ENCODE measurements at places on chromosomes 12 and 14. TPM values are rescaled to one million over a fixed set of nuclear protein-coding genes. Genes with fewer than 3 reads are reported as not detected.

DNA sequence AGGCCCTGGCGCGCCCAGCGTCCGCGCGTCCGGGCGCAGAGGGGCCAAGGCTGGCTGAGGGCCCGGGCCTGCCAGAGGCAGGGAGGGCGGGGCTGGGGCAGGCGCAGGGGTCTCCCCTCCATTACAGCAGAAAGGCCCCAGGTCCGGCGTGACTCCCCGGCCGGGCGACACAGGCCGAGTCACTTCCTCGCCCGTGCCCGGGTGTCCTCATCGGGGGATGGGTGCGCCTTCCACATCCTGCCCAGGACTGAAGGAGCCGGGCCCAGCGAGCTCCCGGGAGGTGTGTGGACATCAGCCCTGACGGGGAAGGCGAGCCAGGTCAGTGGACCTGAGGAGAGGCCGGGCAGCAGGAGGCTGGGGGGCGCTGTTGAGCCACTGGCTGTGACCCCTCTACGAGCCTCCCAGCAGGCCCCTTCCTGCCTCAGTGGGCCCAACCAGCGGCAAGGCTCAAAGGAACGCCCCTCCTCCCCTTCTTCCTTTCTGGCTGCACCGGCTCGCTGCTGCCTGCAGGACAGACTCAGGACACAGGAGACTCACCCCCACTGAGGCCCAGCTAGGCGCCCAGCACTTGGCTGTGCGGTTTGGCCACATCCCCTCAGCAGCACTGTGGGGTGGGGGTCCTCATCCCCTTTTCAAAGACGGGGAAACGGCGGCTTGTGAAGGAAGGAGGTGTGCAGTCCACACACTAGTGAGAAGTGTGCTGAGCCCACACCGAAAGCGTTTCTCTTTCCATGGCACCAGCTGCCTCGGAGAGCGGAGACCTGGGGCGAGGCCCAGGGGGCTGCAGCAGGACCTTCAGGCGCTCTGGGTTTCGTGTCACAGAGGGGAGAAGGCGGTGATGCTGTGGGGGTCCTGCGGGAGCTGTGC lies 606 bp downstream of the TNFAIP2 start:
- peak overlapping the region; percentile 94 for H3K27ac ChIP-seq
- H3K27me3 ChIP-seq = no peaks in the 10 kb centered on the region
- DNase-seq = peak; percentile 46
- H3K4me3 ChIP-seq = peak overlapping the region; percentile 63
- H3K4me1 ChIP-seq = peaks cover 74% of the 10 kb centered on the region
- no peaks in the 10 kb centered on the region for H3K36me3 ChIP-seq

GRCh38 chr12:84996759-84997158 lies 39.3 kb downstream of the TSPAN19 start:
- no peak overlapping the region for H3K27ac ChIP-seq
- no peak overlapping the region for H3K4me3 ChIP-seq
- no peaks in the 10 kb centered on the region for H3K4me1 ChIP-seq
- no peak for DNase-seq
- H3K36me3 ChIP-seq = no peaks in the 10 kb centered on the region
- no peaks in the 10 kb centered on the region for H3K27me3 ChIP-seq

DNA sequence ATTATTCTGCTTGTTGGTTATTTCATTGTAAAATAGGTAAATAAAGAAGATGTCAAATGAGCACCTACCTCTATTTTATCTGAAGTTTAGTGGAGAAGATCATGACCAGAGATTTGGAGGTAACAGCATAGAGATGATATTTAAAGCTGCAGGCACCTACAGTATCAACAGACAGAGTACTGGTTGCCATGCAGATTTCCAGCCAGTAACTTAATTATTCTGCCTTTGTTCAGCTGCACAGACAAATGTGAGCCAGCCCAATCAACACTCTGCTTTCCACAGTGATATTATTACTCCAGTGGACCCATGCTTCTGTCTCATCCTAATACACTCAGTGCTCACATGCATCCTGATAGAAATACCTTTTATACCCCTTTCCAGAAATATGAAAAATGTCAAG lies 348.5 kb upstream of the RGS6 start:
- no peaks in the 10 kb centered on the region for H3K27me3 ChIP-seq
- H3K27ac ChIP-seq = no peak overlapping the region
- no peak for DNase-seq
- H3K4me1 ChIP-seq = peaks cover 4% of the 10 kb centered on the region
- no peaks in the 10 kb centered on the region for H3K36me3 ChIP-seq
- H3K4me3 ChIP-seq = no peak overlapping the region

DNA sequence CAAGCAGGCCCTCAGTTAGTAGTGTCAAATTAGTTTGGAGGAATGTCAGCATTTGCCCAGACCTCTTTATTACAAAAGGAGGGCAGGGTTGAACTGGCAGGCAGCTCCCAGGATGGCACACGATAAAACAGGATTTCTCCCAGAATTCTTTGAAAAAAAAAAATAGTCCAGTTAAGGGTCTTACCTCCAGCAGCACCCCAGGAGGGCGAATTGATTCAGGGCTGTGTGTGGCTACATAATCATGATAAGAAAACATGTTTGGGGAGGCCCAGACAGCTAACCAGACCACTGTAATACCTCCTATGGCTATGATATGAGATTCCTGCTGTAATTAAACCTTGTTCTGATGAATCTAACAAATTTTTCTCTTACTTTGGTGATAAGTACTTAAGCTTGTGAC lies 38.8 kb upstream of the NT5DC3 start:
- H3K4me1 ChIP-seq = no peaks in the 10 kb centered on the region
- no peak overlapping the region for H3K27ac ChIP-seq
- no peaks in the 10 kb centered on the region for H3K27me3 ChIP-seq
- H3K36me3 ChIP-seq = no peaks in the 10 kb centered on the region

DNA sequence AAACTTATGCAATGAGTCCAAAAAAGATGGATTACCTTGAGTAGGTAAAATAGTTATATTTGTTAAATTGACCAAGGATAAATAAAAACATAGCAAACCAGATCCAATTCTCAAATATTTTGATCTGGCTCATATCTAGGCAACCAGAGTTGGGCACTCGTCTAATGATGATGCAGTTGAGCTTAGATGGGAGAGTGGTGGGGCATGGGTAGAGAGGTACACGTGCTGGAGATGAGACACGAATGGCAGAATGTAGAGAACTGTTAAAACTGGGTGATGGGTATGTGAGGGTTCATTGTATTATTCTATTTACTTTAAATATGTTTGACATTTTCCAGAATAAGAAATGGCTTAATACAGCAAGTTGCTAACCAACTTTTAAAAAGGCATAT lies 7.6 kb upstream of the RNF34 start:
- DNase-seq = no peak
- no peaks in the 10 kb centered on the region for H3K27me3 ChIP-seq
- H3K27ac ChIP-seq = no peak overlapping the region
- peak overlapping the region; percentile 13 for H3K4me3 ChIP-seq
- no peaks in the 10 kb centered on the region for H3K36me3 ChIP-seq

DNA sequence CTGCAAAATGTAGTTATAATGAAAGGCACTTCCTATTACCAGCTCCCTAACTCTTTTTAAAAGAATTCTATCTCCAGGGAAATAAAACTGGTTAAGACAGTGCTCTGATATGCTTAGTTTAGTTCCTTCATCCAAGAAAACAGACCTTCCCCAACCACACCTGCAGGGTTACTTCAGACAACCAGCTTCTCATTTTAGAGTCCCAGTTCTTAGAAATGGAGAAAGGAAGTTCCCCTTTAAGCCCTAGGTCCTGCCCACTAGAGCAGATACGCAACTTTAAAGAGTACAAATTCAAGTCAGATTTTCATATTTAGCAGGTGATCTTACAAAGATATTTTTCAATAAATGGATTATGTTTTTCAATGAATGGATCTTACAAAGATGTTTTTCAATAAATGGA lies 4.4 kb upstream of the WSB2 start:
- no peaks in the 10 kb centered on the region for H3K27me3 ChIP-seq
- H3K27ac ChIP-seq = peak overlapping the region; percentile 61
- no peak overlapping the region for H3K4me3 ChIP-seq
- H3K4me1 ChIP-seq = peaks cover 13% of the 10 kb centered on the region
- DNase-seq = no peak

GRCh38 chr12:56119361-56119796 lies 1.3 kb downstream of the ZC3H10 start:
- peaks cover 9% of the 10 kb centered on the region for H3K36me3 ChIP-seq
- H3K27me3 ChIP-seq = no peaks in the 10 kb centered on the region
- peak overlapping the region; percentile 75 for H3K4me3 ChIP-seq
- H3K4me1 ChIP-seq = peaks cover 35% of the 10 kb centered on the region

DNA sequence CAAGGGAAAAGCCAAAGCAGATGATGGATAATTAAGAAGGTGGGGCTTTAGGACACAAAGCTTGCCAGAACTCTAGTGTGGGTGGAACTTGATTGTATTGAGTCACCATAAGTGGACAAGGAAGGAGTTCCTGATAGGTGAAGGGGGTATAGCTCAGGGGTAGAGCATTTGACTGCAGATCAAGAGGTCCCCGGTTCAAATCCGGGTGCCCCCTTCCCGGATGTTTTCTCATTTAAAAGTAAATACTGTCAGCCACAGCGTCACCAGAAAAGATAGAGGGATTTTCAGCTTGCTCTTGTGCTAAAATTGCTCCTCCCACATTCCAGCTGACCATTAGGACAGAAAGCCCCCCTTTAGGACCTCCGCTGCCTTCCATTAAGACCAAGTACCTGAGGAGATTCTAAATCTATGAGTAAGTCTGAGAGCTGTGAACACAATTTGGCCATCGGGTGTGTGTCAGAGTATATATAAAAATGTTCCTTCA lies 36.6 kb downstream of the DCAF4 start:
- H3K36me3 ChIP-seq = peaks cover 28% of the 10 kb centered on the region
- DNase-seq = no peak
- no peak overlapping the region for H3K4me3 ChIP-seq
- H3K27me3 ChIP-seq = no peaks in the 10 kb centered on the region

GNPNAT1 gene
- 7.9 TPM for total RNA-seq

NAV3 gene
- total RNA-seq = 5.3 TPM

SLC17A8 gene
- total RNA-seq = 0.11 TPM
